ENCODE measurements at places on chromosomes 11 and 22.

GRCh38 chr11:97048481-97048880, 658.7 kb downstream of the JRKL start:
- no peak for DNase-seq

DNA sequence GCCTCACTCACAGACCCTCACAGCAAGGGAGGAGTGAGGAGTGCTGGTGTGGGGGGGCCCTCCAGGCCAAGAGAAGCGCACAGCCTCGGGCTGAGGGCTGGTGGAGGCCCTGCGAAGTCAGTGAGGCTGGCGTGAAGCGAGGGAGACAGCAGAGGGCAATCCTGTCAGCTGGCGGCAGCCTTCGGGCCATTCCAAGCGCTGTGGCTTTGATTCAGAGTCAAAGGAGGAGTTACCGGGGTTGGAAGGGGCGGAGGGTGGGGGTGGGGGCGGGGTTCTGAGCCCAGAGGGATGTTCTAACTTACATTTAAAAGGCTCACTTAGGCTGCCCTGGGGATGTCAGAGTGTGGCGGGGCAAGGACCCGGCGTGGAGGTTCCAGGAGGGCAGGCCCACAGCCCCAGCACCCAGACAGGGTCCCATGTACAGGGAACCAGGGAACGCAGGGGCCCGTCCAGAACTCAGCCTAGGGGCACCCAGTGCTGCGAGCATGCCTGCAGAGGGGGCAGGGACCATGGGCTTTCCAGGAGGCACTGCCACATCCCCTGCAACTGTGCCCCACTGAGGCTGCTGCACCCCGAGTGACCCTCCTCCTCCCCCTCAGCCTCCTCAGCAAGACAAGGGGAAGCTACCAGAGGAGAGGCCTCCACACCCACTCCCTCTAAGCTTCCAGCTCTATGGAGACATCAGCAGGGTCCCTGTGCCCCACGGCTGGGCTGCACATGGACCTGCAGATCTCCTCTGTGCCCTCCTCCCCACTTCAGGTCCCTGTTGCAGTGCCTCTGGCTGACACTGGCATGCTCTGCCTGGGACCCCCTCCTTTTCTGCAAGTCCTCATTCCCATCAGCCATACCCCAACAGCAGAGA, 39.7 kb upstream of the TTLL12 start:
- DNase-seq = no peak

DNA sequence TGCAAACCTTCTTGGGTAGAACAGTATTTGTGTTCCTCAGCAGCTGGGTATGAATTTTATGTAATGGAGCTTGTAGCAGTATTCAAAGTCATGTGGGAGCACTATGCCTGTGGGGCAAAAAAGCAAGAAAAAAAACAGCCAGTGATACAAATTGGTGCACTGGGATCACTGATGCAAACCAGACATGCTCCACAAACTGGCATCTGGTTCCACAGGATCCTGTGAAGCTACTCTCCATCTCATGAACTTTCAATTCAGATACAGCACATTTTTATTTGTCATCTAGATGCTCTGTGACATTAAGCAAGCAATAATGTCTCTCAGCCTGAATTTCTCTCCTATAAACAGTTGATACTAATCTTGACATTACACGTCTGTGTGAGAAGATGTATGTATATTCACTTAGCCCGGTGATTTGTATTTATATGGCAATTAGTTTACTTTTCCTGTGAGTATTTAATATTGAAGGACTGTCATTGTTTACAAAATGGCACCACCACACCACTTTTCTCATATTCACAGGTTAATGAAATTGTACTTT, 208.5 kb upstream of the GRIA4 start:
- DNase-seq = no peak

DNA sequence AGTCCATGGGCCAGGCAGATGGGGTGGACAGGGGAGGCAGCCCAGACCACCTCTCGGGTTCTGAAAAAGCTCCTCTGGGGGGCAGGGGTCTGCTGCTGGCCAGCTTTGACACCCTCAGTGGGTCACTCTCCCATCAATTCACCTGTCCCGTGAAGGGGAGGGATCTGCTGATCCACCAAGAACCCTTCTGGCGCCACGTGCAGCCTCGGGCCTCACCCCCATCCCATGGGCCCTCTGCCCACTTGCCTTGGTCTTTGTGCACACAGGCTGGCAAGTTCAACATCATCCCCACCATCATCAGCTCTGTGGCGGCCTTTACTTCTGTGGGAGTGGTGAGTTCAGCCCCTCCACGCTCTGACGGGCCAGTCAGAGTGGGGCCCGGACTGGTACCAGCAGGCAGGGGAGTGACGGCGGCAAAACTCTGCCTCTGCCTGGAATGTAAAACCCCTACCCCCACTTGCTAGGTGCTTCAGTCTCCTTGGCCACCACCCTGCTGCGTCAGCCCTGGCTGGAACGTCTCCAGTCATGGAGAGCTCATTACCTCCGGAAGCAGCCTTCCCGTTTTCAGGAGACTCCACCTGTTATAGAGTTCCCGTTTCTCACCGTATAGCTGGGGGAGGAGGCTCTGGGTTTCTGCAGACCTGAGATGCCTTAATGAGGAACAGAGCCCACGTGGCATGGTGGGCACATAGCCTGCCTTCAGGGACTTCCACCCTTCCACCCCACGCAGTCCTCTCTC, 12.7 kb downstream of the PRG3 start:
- DNase-seq = no peak

GRCh38 chr22:20425566-20426258, 11.9 kb downstream of the SCARF2 start:
- DNase-seq = no peak

- DNase-seq = no peak
These were observed 44.5 kb upstream of the RPS13 start for GRCh38 chr11:17121981-17122380.

GRCh38 chr11:86245369-86246292, 1.1 kb downstream of the EED start:
- no peak for DNase-seq

DNA sequence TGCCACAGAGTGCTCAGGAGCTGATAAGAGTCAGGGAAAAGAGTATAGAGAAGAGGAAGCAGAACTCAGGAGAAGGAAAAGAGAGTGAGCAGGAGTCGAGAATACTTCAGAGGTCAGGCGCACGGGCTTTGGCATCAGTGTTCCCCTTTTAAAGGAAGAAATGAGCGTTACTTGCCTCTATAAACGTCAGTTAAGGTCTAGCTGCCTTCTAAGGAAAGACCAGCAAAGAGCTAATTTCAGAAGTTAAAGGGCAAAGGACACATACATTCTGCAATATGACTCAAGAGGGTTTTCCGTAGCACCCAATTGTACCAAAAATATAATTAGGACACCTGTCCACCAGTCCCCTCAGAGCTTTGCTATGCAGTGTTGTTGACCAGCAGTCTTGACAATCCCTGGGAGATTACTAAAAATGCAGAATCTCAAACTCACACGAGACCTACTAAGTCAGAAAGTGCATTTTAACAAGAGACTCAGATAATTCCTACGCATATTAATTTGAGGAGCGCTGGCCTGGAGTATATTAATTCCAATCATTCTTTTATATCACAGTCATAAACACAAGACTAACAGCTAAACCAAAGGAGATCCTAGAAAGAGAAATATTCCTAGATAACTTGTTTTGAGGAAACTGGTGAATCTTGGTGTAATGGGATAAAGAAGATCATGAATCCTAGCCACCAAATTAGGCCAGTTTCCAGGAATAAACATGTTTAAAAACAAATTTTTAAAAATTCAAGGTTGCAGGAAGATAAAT, 249.0 kb downstream of the CADM1 start:
- DNase-seq = no peak

DNA sequence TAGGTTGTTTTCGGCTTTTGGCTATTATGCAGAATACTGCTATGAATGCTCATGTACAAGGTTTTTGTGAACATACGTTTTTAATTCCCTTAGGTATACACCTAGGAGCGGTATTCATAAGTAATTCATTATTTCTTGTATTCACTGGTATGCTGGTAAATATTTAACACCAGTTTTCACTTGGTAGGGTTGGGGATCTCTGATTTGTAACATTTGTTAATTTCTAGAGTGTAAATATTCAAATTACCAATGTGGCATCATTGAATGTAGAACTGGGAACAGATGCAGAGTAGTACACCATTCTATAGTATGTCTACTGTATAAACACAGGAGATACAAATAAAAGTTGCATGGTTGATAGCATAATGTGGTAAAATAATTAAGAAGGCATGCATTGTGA, 16.3 kb downstream of the GVQW3 start:
- no peak for DNase-seq

DNA sequence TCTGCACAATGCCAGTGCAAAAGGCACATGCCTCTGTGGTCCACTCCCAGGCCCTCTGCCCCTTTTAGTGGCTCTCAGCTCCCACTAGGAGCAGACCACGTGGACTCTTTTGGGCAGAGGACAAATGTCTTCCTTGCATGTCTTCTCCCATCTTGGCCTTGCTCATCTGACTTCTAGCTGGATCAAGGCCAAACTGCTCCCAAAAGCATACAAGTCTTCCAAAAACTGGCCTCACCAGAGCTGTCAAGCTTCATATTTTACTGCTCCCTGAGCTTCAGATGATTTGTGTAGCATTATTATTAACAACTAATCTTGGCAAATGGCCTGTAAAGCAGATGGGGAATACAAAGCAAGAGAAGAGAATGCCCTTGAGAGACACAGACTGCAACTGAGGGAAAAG, 6.9 kb downstream of the SMPD1 start:
- DNase-seq = no peak

- no peak for DNase-seq
These were observed 9.9 kb upstream of the SLC22A12 start for GRCh38 chr11:64581057-64581523.

DNA sequence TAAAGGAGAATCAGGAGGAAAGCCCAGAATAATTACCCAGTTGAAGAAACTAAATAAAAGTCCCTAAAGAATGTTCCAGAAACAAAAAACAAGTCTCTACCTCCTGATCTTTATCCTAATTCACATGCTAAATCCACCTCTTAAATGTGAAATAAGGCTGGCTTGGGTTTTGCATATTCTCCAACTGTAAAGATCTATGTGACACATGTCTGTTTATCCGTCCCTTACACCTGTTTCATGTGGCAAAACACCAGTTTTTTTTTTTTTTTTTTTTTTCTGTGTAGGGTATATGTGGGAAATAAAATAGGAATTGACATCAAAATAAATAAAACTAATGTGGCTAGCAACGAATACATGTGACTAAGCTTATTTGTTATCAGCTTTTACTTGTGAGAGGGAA, 70.5 kb downstream of the NARS2 start:
- no peak for DNase-seq

DNA sequence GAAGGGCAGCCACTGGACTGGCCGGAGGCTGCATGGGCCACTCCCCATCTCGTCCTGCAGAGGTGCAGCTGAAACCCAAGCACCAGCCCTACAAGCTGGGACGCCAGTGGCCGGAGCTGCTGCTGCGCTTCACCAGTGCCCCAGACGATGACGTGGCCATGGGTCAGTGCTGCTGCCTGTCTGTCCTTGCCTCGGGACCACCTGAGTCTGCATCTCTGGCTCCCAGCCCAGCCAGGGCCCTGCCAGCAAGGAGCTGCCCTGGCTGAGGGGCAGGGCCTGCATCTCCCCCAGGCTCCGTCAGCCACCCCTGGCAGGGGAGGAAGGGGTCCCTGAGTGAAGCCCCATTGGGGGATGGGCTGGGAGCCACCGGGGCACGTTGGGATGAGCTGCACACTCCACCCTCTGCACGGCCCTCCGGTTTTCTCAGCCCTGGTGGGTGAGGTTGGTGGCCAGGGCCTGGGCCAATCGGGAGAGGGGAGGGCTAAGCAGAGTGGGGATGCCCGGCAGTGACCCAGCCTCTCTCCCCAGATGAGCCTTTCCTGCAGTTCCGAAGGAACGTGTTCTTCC, 7.2 kb downstream of the FRMD8 start:
- DNase-seq = no peak

Measured in DMS 273 treated with DMSO at 0.1 percent for 48 hours (cell line).